ENCODE measurements at places on chromosomes 7 and 10.

DNA sequence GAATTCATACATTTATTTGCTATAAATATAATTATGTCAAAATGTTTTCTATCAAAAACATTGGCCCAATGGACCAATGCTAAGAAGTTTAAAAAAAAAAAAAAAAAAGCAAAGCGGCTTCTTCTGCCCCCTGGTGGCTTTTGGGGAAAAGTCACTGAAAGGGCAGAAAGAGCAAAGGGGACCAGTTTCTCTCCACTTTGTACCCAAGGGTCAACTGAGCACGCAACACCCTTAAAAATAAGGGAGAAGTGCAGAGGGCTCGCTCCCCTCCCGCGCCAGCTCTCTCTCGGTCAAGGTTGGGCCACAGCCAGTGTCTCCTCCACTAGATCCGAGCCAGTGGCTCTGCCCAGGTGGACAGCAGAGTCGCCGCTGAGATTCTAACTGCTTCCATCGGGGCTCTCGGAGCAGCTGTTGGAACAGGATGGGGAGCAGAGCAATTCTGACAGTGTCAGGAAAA, 136.4 kb upstream of the FGFR2 start:
- no peak for DNase-seq

DNA sequence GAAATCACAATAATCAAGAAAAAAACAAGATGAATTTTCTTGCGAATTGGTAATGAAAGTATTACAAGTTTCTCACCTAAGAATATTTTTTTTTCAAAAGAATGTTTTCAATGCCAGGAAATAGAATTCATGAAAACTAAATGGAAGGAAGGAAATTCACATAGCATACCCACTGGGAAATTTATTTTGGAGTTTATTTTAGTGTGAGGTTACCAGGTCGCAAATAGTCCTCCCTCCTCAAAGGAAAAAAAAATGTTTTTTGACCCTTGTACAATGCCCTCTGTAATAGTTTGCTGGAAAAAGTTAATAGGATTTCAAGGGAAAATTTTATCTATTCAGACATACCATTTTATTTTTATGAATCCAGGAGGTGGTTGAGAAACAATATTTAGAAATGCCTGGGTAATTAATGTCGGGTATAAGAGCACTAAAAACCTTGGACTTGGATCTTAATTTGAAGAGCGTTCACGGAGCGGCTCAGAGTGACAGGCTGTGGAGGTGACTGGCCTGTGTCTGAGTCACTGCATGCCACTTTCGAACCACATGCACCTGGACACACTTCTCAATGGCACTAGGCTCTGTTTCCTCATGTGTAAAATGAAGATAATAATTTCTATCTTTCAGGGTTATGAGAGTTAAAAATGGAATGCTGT, 28.2 kb downstream of the CUBN start:
- no peak for DNase-seq

- DNase-seq = no peak
Measured at GRCh38 chr10:126937026-126937425, 31.8 kb downstream of the DOCK1 start.

- DNase-seq = no peak
Measured at GRCh38 chr7:99305473-99306260, 20.0 kb upstream of the ARPC1A start.

- no peak for DNase-seq
Measured at GRCh38 chr10:133157662-133158436, 2.2 kb upstream of the KNDC1 start.

- DNase-seq = no peak
Measured at GRCh38 chr7:143848192-143848591, 53.8 kb downstream of the TCAF1 start.

DNA sequence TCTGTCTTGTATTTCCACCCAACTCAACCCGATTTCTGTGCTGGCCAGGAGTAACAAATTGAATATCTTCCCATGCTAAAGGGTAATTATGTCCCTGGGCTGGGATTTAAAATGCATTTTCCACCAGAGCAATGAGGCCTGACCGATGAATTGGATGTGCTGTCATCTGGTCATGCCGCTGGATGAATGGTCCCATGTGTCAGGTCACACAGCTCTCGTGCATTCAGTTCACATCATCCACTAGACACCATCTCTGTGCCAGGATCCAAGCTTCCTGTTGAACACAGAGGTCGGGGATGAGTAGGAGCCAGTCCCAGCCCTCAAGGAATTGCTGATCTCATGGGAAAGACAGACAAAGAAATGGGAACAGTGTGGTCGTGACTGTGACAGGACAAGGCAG, 200.8 kb downstream of the ADRA2A start:
- no peak for DNase-seq

DNA sequence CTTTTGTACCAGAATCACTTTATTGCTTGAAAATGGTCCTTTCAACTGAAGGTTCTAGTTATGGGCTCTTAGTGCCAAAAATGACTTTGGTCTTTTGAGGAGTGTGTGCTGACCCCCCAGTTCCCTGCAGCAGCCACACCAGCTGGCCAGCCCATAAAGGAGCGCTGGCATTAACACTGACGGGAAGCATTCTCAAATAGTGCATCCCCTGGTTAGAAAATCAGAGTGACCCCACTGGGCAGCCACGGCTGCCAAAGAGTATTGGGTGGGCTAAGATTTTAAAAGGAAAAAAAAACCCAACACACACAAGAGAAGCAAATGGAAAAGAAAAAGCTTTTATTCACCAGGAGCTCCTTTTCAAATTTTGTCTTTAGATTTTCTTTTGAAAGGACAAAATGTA, 199.8 kb downstream of the CELF2 start:
- no peak for DNase-seq

DNA sequence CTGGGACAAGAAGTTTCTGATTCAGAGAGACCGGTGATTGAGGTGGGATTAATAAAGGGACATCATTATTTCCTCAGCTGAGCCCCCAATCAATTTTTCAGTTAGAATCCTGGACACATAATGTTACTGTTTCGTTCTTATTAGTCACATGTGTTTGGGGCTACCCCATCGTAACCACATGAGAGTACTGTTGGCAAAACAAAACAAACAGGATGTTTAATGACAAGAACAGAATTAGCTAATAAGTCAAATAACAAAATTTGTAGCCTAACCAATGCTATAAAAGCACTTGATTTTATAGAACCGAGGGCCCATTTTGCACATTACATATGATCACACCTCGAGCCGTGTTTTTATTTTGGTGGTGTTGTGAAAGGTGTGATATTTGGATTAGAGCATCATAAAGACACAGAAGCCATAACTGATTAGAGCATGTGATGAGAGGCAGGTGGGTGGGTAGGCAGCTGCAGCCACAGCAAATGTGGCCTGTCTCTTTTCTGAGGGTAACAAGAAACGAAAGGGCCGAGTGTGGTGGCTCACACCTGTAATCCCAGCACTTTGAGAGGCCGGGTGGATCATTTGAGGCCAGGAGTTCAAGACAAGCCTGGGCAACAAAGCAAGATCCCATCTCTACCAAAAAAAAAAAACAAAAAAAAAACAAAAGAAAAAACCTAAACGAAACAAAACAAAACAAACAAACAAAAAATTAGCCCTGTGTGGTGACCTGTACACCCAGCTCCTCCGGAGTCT, 1.8 kb upstream of the VWC2 start:
- DNase-seq = no peak

GRCh38 chr7:45177801-45178200, 20.2 kb downstream of the RAMP3 start:
- no peak for DNase-seq

- no peak for DNase-seq
Measured at GRCh38 chr7:44401692-44402091, 76.3 kb upstream of the CAMK2B start.

DNA sequence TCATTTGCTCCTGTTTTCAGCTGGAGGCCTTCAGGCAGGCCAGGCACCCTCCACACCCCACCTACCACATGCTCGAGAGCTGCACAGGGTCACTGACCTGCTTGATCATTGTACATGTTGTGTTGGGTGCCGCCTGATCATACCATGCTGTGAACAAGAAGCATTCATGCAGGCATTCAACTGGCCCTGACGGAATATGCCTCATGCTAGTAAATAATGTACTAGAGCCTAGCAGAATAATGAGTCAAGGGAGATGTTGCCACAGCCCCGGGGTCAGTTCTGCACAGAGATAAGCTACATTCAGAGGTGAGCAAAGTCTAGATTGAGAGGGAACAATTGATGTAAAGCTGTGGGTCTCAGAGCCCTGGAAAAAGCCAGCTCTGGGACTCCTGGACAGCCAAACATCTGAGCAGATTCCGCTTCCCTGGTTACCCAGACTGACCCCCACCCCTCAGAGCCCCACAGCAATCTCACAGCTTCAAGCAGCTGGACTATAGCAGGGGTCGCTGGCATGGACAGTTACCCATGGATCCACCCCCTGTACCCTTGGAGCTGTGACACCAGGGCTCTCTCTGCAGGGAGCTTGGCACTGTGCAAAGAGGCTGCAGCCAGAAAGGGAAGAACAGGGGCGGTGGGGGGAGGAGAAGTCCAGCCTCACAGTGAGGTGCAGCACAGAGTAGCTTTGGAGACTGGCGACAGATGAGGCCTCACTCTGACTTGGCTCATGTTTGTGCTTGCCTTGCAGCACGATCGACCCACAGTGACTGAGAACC, 86.6 kb downstream of the FRMPD2 start:
- no peak for DNase-seq

Data from brain pericyte (primary cell).